ENCODE measurements at places on chromosomes 6 and 20.

- DNase-seq, result no peak
Measured at GRCh38 chr6:170417881-170418280, 111.3 kb downstream of the FAM120B start.

GRCh38 chr6:65566117-65566516, 140.9 kb downstream of the EYS start:
- DNase-seq, result no peak

- DNase-seq, result no peak
Measured at GRCh38 chr6:167748046-167748445, 78.7 kb upstream of the AFDN start.

GRCh38 chr6:138196122-138196738, 22.1 kb downstream of the PBOV1 start:
- DNase-seq, result no peak

GRCh38 chr20:21513881-21514540, at the start of gene NKX2-2:
NKX2-2 (minus strand) TSS chr20:21514064; CDS start chr20:21513669, 395 bp downstream.
- no peak for DNase-seq

- DNase-seq, result no peak
Measured at GRCh38 chr6:101478891-101479290, 85.4 kb downstream of the GRIK2 start.

DNA sequence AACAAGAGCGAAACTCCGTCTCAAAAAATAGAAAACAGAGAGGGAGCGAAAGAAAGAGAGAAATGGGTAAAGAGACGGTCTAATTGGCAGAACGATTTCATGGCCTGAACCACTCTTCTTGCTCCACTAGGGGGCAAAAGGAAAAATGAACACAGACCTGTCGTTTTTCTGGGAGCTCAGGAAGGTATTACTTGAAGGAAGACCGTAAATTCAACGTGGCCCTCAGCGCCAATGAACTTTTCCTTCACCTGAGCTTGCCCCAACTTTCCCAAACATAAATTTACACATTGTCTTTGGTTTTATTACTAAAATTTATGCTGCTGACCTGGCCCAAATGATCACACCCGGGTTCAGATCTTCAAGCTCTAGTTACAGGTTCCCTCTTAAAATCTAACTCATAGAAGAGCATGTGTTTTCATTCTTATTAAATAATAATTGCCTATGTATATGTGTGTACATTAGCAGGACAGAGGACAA, 67.3 kb downstream of the ATP9A start:
- peak; percentile 27 for DNase-seq

DNA sequence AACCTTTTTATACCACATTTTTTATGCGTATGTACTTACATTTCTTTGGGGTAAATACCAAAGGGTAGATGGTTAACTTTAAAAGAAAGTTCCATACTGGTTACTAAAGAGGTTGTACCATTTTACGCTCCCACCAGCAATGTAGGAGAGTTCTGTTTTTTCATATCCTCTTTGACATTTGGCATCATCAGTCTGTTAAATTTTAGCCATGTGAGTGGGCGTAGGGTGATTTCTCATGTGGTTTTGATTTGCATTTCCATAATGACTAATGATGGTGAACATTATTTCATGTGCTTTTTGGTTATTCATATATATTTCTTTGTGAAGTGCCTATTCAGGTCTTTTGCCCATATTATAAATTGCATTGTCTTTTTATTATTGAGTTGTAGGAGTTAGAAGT, 194.2 kb downstream of the PRL start:
- DNase-seq, result peak; percentile 11

GRCh38 chr20:38046572-38046971, 13.0 kb downstream of the RPRD1B start:
- no peak for DNase-seq

- peak; percentile 87 for DNase-seq
Measured at GRCh38 chr6:41111017-41111416, 38.2 kb downstream of the NFYA start.

DNA sequence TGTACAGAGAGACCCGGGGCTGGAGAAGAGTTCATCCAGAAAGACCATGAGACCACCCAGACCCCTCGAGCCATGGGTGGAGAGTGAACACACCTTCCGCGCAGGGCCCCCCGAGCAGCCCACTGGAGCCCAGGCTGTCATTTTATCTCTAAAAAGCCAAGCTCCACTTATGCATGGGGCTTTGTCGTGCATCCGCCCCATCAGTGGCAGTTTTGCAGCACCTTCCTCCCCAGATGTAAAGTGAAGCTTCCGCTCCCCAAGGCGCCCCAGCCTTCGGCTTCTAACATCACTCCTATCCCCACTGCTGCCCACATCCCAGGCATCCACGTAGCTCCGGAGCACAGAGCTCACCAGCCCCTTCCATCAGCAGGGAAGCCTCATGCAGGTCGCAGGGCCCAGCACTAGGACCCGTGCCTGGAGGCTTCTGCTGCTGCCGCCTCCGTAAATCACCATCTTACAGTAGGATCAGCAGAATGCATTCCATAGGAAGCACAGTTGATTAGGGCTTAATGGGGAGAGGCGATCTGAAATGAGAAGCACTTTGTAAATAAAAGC, 301.1 kb downstream of the TAF4 start:
- DNase-seq, result no peak

DNA sequence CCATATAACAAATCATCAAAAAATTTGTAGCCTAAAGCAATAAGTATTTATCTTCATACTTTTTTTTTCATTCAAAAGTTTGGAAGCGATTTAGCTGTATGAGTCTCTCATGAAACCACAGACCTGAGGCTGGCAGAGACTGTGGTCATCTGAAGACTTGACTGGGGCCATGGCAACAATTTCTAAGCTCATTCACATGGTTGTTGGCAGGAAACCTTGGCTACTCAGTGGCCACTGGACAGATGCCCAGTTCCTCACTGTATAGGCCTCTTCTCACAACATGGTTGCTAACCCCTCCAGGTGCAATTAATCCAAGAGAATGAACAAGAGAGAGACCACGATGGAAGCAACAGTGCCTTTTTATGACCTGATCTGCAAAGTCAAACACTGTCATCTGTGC, 235.9 kb downstream of the BTBD3 start:
- peak; percentile 88 for DNase-seq

DNA sequence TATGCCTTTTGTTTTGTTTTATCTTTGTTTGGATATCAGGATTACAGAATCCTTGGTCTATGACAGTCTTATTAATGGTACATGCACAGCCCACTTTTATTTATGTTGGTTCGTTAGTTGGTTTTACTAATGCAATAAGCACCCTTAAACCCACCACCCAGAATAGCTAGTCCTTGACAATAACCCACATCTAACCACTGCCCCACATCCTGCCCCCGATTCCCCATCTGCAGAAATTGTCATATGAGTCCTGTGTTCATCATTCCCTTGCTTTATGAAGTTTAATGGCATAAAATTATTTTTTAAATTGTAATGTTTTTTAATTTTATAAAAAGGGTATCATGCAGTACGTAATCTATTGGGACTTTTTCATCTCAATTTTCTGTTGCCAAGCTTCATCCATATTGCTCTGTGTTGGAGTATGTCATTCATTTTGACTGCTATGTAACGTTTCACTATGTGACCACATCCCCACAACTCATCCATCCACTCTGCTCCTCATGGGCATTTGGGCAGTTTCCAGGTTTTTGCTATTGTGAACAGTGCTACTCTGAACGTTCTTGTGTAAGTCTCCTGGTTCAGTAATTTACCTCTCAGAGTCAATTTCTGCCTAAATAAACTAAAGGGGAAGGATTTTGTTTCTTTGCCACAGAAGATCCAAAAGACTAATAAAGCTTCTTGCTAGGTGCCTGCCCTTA, 150.4 kb downstream of the MRPL14 start:
- DNase-seq, result no peak

GRCh38 chr20:7497985-7498384, 442.3 kb downstream of the HAO1 start:
- DNase-seq, result peak; percentile 92

DNA sequence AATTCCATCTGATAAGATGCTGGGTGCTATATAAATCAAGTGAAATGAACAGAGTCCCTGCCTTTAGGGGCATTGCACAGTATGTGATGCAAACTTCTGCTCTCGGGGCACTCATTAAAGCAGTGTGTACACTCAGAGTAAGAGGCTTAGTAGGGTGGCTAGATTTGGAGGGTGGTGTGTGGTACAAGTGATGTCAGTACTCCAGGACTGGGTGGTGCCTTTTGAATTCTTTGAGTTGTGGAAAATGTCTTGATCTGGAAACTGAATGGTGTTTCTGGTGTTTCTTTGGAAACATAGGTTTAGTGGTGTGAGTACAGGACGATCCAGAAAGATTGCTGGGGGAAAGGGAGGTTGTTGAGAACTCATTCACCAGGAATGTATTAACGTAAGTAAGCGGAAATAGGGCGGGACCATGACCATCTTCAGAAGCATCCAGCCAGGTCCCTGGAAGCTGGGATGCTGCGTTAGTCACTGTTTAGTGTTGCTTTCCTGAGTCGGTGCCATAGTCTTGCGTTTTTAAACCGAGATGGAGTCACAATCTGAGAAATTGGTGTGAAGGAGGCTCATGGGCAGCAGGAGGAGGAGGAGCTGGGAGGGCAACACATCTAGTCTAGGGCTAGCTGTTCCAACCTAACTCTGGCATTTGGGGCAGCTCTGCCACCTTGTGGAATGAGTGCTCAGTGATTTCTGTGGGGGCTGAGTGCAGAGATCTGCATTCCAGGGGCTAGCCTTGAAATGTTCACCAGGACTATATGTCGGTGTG, 70.3 kb downstream of the SCAND1 start:
- DNase-seq, result peak; percentile 100

- DNase-seq, result no peak
Measured at GRCh38 chr6:165206798-165207197, 102.6 kb downstream of the C6orf118 start.

DNA sequence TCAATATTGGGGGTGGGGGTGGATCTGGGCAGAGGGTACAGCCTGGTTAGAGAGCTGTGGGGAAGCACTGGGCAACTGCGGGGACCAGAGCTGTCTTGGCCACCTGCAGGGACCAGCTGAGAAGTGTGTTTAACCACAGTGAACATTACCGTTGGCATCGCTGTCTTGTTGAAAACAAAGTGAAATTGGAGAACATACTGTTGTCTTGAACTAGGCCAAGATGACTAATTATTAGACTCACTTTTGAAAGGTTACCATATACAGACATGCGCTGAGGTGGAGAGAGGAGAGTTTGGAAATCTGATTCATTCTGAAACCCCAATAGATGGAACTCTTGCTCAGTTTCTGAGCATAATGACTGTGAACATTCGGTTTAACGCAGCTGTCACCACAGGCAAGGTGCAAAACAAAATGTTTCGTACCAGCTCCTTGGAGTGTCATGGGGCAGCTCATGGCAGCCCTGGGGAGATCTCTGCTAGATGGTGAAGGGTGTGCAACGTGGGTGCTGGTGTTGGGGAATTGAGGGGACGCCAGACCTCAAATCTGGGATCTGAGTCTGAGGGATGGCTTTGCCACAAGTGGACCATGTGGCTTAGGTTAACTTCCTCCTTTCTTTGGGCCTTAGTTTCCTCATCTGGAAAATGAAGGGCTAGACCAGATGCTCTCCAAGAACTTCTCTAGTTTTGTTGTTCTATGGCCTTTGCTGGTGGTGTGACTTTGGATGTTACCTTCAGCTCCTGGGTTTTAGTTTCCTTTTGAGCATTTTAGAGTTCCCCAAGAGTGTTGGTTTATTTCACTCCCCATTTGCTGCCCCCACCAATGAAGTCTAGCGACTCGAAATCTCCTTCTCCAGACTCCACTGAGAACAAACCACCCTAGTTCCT, 24.6 kb upstream of the GTSF1L start:
- DNase-seq, result peak; percentile 90

DNA sequence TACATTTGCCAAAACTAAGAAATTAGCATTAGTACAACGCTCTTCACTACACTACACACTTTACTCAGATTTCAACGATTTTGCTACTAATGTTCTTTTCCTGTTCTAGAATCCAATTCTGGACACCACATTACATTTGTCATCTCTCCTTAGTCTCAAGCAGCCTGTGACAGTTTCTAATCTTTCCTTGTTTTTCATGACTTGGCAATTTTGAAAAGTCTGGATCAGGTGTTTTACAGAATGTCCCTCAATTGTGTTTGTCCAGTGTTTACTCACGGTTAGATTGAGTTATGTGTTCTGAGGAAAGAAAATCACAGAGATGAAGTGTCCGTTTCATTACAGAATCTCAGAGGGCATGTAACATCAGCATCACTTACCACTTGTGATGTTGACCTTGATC, 372.6 kb downstream of the TFAP2A start:
- DNase-seq, result no peak

DNA sequence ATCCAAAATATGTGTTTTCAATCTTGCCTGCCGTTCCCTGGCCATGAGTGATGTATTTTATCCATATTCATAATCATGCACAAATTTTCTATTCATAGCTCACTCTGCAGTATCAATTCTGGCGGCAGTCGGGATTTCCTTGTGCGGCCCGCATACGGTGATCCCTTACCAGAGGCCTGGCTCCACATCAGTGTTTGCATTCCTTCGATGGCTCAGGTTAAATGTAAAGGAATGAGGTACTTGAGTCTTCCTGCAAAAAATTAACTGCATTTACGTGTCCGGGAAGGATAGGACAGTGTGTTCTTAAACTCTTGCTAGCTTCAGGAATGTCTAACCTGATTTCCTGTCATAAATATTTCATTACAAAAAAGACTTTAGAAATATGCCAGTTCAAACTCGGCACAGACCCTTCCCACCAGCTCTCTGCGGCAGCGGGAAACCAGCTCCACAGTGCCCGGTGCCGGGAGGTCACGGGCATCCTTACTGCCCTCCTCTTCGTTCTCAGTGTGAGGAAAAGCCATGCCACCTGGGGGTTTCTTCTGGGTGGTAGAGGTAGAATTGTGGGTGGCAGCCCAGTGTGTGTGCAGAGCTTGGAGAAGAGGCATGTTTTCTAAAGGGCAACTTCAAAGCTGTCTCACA, 154.5 kb downstream of the MOXD1 start:
- DNase-seq, result no peak

DNA sequence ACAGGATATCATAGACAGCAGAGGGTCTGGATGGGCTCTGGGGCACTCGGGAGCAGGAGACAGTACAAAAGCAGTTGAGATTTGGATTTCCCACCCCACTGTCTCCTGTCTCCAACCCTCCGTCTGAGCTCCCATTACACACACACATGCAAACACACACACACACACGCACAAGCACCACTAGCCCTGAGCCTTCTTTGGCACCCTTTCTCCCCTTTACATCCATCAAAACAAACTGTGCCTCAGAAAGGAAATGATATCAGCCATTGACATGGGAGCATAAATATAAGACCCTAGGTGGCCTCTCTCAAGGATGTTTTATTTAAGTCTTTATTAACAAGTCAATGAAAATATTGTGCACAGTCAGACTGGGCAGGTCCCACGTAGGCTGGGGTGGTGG, 17.5 kb downstream of the TTBK1 start:
- no peak for DNase-seq

Data from mammary epithelial cell (primary cell).